ENCODE measurements at places on chromosomes 2 and 18.

GRCh38 chr2:217970206-217970605 is 32.6 kb downstream of the TNS1 start:
- DNase-seq: no peak

DNA sequence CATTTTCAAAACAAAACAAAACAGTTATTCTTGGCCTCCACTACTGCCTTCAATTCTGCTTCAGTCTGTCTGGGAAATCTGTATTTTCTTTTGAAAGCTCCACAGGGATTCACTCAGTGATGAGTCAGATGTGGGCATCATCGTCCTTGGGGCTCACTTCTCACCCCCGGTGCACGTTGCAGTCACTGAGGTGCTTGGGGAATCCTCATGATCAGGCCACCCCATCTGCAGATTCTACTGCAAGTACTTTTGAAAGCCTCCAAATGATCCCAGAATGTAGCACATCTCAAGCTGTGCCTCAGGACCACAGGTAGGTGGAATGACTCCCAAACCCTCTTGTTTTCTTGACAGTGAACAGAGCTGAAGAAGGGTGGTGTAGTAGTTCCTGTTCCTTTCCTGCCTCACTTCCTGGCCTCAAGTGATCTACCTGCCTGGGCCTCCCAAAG is 34.3 kb downstream of the LPIN2 start:
- DNase-seq: no peak

DNA sequence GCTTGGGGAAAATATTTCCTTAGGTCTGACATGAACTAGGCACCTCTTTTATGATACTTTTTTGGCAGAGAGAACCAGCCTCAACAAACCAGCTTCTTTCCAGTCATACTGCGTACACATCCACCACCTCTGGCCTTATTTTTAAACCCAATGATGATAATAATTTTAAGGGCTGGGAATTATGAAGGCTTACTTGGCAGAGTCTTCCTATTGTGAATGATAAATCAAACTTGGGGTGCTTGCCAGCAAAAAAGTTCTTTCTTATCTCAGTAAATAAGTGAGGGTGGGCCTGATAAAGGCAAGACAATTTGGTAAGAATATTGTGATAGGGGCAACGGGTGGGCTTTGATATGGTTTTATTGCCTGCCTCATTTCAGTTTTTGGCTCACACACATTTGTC is 1230.2 kb upstream of the ZEB2 start:
- no peak for DNase-seq

- DNase-seq: peak; percentile 45
These were observed 165.9 kb upstream of the PGAP1 start for GRCh38 chr2:197092431-197092830.

GRCh38 chr2:61811821-61812220 is 42.0 kb downstream of the FAM161A start:
- no peak for DNase-seq

DNA sequence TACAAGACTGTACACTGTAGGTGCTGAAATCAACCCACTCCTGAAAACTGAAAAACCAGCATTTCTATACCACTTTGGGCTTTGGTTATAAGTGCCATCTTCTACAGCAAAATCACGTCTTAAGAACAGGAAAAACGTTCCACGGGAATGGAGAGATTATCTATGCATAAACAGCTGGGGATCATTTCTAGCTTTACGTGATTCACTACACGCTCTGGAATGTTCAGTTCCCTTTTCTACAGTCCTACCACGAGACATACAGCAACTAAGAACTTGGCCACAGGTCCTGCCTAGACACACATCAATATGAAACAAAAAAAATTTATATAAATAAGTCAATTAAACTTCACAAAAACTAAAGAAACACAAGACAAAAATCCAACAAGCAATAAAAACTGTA is 3.6 kb downstream of the CXCR4 start:
- DNase-seq: no peak

- no peak for DNase-seq
These were observed 489.1 kb upstream of the LRATD1 start for GRCh38 chr2:14143435-14143834.

- DNase-seq: no peak
These were observed 107.0 kb downstream of the EXOC6B start for GRCh38 chr2:72718876-72719275.

DNA sequence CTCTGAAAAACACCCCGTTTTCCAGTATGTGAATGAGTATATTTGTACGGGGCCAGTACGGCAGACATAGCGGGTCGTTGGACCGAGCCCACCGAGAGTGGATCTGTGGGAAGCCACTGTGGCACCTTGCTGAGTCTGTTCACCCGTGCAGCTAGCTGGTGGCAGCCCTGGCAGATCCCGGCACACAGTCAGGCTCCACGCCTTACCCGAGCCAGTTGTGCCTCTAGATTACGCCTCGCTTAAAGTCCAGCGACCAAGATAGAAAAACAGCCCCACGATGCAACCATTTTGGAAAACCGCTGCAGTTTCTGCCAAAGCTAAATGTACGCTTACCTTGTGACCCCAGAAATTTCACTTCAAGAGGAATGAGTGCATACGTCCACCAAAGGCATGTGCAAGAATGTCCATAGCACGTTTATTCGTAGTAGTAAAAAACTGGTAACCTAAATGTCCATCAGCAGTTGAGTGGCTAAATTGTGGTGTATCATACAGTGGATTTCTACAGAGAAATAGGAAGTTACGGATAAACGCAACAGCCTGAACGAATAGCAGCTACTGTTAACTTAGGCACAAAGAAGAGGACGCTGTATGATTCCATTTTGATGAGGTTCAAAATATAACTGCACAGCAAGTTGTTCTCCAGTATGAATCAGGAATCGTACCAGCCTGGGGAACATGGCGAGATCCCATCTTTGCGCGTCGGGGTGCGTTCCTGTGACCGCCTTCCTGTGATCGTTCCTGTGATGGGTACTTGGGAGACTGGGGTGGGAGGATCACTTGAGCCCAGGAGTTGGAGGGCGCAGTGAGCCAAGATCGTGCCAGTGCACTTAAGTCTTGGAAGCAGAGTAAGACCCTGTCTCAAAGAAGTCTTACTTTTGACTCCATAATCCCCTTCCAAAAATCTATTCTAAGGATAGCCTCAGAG is 688 bp upstream of the WDR33 start:
- DNase-seq: no peak
